ENCODE measurements at places on chromosomes 12 and 14. TPM values are rescaled to one million over a fixed set of nuclear protein-coding genes. Genes with fewer than 3 reads are reported as not detected.

The TBX3 gene
- total RNA-seq = 5.2 TPM

The GDF3 gene
- not detected for total RNA-seq

The SLC17A8 gene
- total RNA-seq = not detected

The LACRT gene
- not detected for total RNA-seq

The MUCL1 gene
- total RNA-seq = not detected

The TMEM117 gene
- 19.5 TPM for total RNA-seq

The EIF5 gene
- total RNA-seq = 163 TPM

The TMEM63C gene
- total RNA-seq = 1.9 TPM

The TMPRSS12 gene
- total RNA-seq = not detected

The ST8SIA1 gene
- total RNA-seq = 4.7 TPM

The TBC1D30 gene
- total RNA-seq = 0.39 TPM

The BEGAIN gene
- total RNA-seq = 1.1 TPM

The YLPM1 gene
- total RNA-seq = 18.1 TPM

The CD69 gene
- total RNA-seq = not detected

All from hair follicular keratinocyte (primary cell).